ENCODE measurements at places on chromosomes 2 and 18.

DNA sequence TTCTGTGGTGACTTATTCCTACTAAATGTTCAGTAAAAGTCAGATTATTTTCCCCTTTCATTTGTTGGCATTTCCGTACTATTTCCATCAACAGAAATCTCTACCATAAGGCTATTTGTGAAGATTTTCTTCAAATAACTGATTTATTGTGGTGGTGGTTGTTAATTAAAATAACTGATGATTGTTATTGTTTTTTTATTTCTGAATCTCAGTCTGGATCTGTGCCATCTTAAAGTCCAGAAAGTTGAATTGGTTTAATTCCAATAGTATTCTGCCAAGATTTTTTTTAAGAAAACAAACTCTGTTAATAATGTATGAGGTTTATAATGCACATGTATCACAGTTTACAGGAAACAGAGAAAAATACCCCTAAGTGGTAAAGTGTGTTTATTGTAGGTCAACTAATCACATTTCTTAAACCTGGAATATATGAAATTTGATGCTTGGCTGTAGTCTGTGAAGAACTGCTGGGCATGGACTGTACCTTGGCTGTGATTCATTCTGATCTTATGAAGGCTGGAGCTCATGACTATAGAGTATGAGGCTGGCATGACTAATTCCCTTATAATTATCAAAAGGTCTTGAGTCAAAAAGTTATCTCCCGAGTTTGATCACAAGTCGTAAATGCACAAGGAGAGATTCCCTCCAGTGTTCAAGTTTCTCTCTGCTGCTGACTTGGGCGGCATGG is 134.2 kb upstream of the RND3 start:
- DNase-seq, result no peak

DNA sequence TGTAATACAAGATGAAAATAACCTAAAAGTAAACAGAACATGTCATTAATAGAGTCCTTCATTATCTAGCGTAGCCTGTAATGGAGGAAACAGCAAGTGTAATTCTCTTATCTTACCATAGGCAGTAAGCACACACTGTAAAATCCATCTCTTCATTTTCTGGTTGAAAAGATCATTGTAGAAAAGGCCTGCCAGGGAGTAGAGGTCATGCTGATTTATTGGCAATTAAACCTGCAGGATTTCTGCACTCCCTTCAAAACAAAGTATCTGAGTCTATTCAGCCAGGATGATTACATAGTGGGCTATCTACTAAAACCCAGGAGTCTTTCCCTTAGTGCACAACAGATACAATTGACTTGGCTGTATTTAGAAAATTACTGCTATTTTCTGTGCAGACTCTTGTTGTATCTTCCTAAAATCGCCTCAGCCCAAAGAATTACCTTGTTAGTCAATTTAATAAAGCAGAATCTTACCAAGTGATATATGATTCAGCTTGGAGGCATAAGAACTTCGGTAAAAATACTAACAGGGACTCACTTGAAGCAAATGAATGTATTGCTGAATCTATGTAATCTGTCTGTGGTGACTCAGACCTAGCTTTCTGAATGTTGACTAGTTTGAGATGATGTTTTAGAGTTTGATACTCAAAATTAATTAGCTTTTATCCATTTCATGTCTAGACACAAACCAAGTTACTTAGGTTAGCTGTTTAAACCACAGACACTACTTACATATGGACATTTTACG is 250.4 kb upstream of the STON1 start:
- DNase-seq, result no peak

DNA sequence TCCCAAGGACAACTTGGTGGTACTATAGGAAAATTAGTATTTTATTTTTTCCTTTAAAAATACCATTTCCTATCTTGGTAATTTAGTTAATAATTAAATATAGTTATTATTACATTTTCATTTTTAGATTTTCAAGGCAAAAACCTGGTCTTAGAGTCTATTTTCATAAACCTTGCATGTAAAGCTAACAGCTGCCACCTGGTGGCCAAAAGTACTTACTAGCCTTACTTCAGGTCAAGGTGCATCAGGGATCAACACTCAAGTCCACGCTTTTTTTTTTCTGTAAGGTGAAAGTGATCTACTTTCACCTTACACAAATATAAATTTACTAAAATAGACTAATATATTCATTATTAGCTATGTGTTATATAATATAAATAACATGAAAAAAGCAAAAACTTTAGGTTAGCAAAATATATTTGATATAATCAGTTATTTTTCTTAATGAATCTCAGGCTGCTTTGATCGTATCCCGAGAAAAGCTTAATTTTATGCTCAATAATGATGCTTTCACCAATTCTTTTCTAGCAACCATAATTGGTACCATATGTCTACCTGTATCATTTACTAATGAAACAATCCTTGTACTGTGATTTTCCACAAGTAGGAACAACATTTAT is 62.5 kb downstream of the RELCH start:
- peak; percentile 88 for DNase-seq

- peak; percentile 21 for DNase-seq
Observed at GRCh38 chr2:8563814-8564474, 117.9 kb upstream of the ID2 start.

GRCh38 chr2:15337996-15338666 is 223.0 kb downstream of the NBAS start:
- no peak for DNase-seq

DNA sequence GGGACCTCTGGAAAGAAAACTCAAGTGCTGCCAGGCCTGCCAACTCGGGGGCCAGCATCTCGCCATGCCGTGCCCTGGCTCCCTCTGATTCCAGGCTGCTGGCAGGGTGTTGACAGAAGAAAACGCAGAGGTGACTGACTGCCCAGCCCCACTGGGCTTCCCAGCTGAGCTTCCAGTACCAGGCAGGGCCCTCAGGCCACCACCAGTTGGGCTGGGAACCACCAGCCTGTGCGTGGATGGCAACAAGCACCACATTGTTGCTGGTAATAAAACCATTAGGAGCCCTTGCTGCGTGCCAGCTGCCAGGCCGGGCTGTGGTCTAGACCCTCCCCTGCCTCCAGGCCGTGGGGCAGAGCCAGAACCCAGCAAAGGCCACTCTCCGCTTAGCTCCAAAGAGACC is 9.2 kb downstream of the DNMT3A start:
- DNase-seq, result no peak

- DNase-seq, result peak; percentile 64
Observed at GRCh38 chr2:42072349-42073118, 24.7 kb downstream of the PKDCC start.

- no peak for DNase-seq
Observed at GRCh38 chr18:76051396-76052226, 443.4 kb downstream of the ZNF516 start.

DNA sequence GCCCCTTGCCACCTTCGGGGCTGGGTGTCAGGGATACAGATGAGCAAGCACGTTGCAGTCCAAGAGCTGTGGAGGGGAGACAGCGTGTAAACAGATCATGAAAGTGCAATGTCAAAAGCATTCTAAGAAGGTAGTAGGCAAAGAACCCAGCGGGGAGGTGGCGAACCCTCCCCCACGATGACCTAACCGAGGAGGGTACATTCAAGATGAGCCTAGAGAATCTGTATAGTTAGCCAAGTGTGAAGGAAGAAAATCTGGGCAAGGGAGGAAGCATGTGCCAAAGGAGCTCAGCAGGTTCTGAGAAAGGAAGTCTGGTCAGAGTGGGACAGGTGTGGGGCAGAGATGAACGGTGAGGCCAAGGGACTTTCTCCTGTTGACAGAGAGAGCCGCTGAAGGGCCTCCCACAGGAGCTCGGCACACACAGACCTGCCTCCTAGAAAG is 106.9 kb downstream of the SP3 start:
- no peak for DNase-seq

GRCh38 chr2:95030496-95030895 is 5.0 kb downstream of the MAL start:
- no peak for DNase-seq

DNA sequence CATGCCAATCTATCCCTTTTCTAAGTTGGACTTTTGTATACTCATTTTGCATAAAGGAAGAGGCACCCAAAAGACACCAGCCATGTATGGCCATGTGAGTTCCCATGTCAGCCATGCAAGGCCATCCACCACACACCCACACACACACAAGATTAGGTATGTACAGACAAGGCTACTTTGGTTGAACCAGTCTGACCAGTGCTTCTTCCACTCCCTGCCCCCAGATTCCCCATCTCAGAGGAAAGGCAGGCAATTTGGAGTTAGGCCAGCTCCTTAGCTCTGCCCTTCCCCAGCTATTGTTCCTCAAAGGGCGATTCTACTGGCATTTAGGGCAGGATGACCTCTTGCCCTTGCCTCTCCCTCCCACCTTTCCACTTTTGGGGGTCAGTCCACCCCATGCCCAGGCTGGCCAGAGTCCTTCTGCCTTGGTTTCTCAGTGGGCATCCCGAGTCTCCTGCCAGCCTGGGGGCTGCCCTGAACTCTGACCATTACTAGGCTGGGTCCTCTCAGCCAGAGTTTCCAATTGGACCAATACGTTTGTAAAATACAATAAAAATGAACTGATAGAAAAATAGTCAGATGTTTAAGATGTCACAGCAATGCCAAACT is 101.1 kb downstream of the ZBTB7C start:
- no peak for DNase-seq

GRCh38 chr2:199261936-199262335 is 195.8 kb downstream of the SATB2 start:
- DNase-seq, result no peak

GRCh38 chr2:8547284-8548064 is 134.4 kb upstream of the ID2 start:
- peak; percentile 22 for DNase-seq

DNA sequence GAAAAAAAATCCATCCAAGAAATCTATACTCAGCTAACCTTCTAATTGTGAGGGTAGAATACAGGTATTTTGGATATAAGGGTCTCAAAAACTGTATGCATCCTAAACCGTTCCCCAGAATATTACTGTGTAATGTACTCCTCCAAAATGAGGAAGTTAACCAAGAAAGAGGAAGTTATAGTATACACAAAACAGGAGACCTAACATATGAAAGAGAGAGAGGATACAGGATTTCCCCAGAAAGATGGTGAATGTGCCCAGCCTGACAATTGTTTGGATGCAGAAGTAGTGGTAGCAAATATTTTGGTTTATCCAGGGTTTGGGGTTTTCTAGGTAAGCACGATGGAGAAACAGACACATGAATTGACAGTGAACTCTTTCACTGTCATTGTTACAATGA is 50.6 kb downstream of the GALNT3 start:
- DNase-seq, result no peak

DNA sequence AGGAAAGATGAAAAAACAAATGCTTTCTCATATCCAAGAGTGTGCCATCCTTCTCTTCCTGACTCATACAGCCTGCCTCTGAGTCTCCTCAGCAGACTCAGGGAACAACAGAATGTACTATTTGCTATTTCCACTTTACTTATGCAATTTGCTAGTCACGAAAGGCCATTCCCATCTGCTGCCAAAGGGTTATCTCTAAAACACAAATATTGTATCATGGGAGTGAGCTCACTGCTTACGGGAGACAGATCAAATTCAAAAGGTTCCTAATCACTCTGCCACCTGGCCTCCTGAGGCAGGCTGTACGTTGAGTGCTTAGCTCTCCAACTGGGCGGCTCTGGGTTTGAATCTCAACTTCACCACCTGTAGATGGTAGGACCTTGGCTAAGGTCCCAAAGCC is 92.0 kb downstream of the GAREM1 start:
- DNase-seq, result no peak

- peak; percentile 96 for DNase-seq
Observed at GRCh38 chr2:170815746-170816503, 762 bp upstream of the GAD1 start.

GRCh38 chr18:49162226-49162864 is 211.6 kb upstream of the SMAD7 start:
- no peak for DNase-seq

DNA sequence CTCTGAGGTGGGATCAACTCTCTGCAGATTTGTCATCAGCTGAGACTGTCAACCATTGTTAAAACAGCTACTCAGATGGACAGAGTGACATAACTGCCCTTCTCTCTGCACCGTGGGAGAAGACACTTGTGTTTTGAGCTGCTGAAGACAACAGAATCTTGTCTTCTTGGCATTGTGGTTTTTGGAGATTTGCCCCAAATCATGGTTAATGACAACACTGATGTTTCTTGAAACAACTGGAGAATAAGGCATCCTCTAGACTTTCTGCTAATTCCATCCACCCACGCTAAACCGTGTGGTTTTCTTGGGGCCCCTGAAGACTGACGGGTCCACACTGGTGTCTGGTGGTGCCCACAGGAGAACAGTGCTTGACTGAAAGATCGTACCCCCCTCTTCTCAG is 39.5 kb downstream of the SH3BP4 start:
- DNase-seq, result no peak

DNA sequence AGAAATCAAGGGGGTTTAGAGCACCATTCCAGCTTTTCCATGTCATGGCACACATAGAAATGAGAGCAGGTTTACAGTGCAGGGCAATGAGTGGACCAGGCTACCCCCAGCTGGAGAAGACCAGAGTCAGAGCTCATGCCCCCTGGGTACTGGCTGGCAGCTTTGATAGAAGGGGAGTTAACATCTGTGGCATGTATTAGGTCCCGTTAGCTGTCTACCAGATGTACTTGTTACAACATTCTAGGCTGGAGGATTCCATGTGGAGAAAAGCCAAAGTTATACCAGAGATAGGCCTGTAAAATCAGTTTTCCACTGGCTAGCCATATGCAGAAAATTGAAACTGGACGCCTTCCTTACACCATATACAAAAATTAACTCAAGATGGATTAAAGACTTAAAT is 109.2 kb downstream of the CCDC85A start:
- DNase-seq, result no peak

DNA sequence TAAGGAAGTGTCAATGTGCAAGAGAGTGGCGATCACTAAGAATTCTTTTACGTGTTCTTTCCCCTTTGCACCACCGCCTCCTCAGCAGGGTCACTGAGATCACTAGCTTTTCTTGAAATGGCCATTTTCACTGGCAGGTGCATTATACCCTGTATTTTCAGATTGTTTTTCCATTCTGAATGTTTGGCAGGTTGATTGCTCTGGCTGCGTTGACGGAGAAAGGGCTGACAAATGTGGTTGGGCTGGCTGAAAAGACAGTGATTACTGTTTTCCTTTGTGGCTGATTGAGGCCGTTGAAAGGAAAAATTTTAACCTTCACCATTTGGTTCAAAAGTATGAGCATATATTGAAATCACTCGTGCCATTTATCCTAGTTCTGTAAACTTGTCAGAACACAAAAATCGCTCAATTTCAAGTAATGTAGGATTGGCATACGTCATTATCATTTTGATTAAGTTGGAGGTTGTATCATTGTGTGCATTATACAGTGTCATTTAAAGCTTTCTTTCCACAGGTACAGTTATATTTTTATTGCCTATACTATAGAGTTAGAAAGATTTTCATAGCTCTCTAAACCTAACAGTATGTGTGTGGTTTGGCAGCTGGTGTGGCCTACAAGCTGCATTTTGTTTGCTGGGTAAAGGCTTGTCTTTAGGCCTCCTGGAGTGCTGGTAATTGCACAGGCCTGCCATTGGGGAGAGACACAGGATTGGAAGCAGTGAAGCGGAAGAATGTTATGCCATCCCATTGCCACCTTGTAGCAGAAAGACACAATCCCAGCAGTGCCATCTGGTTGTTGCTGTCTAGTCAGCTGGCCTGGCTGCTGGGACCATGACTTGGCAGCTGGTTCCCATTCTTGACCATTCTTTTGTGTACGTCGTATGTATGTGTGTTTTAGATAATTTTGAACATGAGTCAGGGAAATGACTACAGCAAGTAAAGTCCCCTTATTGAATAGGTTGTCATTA is 36.7 kb downstream of the DYNC1I2 start:
- peak; percentile 68 for DNase-seq

GRCh38 chr18:10278265-10278664 is 176.2 kb upstream of the APCDD1 start:
- DNase-seq, result no peak

GRCh38 chr2:16487686-16488085 is 177.9 kb downstream of the CYRIA start:
- DNase-seq, result peak; percentile 52

All from endodermal cell (in vitro differentiated cells).